ENCODE measurements at places on chromosomes 3 and 15.

- peak; percentile 27 for DNase-seq
Observed at GRCh38 chr15:58761010-58761388, 10.1 kb upstream of the MINDY2 start.

GRCh38 chr3:106913111-106913698 is 464.0 kb upstream of the CCDC54 start:
- no peak for DNase-seq

GRCh38 chr3:135176881-135177280 is 381.8 kb downstream of the EPHB1 start:
- DNase-seq, result no peak

DNA sequence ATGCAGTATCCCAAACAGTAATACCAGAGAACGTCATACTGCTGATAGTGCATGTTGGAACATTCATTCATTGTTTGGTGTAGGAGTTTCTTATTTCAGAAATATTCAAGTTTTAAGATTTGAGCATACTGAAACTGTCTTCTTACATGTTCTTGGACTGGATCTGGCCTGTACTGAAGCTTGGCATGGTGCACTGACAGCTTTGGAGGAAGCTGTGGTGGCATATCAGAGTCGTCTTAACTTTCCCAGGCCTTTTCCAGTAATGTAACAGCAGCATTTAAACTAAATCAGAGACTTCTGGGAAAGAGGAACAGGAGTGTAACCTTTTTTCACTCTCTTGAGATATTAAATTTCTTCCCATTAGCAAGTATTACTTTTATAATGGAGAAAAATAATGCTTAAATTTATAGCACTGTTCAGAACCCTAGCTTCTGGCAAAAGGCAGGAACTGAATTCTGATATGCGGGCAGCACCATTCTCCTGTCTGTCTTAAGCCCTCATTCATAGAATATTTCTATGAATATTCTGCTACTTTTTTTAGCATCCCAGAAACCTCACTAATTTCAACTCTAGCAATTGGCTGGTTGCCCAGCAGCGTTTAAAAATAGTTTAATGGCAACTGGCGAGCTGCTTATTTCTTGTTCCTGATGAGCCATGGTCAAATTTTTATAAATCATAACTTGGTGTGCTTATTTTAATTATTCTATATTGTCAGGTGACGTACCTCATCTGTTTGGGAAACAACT is 31.1 kb downstream of the DNAJC13 start:
- DNase-seq, result no peak

GRCh38 chr3:155870133-155870944 is at the start of gene GMPS:
Gene GMPS (plus strand): TSS chr3:155870650. CDS start chr3:155870871, 221 bp downstream.
- peak; percentile 96 for DNase-seq

DNA sequence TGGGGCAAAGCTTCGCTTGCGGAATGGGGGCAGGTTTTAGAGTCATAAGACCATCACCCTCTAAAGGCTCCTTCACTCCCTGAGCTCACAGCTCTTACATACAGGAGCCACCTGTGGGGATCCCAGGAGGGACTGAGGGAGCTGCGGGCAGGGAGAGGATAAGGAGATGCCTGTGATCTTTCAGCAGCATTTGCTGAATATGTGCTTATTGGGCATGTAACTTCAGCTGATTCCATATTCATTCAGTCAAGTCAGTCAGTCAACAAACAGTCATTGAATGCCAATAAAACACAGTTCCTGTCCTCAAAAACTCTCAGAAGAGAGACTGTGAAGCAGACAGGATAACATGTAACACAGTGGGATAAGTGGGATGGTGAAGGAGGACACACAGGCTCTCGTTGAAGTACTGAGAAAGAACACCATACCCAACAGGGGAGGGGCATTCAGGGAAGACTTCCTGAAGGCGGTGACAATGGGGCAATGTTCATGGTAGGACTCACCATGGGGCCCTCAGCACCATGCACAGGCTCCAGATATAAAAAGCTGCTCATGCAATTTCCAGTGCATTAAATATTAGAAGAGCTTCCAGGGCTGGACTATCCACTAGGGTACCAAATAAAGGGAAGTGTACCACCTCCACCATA is 240.9 kb downstream of the UACA start:
- no peak for DNase-seq

GRCh38 chr3:132317229-132317948 is at the start of gene ACP3:
Gene ACP3 (plus strand): TSS chr3:132317407. CDS start chr3:132317457, 50 bp downstream.
- DNase-seq, result no peak

DNA sequence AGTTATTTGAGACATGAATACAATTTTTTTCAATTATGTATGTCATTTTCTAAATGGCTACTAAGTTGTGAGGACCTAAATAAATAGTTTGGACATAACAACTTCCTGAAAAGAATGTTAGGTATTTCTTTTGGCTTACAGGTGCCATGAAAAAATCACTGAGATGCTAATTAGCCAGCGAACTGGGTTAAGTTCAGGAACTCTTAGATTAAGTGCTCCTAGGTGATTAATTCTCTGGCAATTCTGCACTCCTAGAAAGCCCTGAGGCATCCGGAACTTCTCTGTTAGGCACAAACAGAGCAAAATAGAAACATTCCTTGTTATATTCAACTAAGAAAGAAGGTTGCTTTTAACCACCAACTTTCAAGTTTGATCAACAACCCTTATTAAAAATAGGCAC is 192.3 kb downstream of the STAG1 start:
- DNase-seq, result no peak

DNA sequence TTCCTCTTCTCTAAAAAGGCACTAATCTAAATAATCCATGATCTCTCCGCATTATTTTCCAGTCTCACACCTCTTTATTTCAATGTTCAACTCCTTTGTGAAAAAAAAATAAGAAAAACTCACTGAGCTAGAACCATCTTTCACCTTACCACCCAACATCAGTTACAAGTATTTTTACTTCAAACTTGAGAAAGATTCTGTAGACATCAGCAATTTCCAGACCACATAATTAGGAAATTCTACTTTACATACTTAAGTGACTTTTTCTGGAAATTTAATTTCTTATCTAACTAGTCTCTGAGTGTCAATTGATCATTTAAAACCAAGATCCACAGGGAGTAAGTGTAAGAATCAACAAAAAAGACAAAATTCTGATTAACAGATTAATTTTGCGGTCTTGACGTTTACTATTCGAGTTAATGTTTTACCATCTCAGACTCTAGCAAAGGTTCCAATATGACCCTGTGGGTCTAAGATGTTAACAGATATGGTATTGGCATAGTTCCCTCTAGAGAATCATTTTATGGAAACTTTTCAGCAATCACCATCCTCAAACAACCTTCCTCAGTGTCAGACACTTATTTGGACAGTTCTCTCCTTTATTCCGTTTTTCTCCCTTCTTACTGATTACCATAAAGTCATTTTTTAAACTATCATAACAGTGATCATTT is 5.1 kb downstream of the ATP13A3 start:
- DNase-seq, result no peak

- DNase-seq, result no peak
Observed at GRCh38 chr15:38627689-38628277, 63.2 kb upstream of the RASGRP1 start.

DNA sequence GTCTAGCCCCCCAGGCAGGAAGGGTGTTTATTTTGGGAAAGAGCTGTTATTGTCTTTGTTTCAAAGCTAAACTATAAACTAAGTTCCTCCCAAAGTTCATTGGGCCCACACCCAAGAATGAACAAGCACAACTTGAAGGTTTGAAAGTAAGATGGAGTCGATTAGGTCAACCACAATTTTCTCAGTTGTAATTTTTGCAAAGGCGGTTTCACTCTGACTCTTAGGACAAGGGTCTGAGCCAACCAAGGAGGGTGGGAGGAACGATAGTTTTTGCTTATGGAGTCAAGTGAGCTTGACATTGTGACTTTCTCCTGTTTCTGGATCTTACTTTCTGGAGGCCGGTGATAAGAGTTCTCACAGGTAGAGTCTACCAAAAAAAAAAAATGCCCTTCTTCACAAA is 5.8 kb upstream of the ZNF770 start:
- DNase-seq, result no peak

DNA sequence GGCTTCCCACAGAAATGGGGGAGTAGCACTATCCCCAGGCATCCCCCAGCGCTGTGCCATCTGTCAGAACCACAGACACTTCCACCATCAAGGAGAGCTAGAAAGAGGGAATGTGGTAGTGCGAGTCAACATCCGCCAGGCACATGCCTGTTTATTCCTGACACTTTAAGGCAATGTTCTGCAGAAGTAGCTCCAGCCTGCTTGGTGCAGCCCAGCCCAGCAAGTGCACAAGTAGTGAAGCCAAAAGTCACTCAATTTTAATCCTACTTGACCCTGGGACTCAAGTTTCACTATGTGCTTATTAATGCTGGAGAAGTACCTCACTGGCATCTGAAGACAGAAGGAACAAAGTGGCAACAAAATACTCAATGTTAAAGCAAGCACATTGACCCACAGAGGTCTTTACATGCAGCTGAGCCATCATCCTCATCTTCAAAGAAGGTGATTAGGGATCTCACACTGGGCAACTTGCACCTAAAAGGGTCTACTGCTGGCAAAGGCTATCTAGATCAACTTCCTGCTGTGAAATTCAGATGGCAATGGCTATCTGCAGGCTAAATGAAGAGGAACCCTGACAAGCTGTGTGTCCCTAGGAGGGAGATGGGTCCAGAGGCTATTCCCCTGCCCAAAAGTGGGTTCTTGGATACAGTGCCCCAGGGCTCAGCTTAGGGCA is 61.4 kb upstream of the CLDN18 start:
- DNase-seq, result no peak

DNA sequence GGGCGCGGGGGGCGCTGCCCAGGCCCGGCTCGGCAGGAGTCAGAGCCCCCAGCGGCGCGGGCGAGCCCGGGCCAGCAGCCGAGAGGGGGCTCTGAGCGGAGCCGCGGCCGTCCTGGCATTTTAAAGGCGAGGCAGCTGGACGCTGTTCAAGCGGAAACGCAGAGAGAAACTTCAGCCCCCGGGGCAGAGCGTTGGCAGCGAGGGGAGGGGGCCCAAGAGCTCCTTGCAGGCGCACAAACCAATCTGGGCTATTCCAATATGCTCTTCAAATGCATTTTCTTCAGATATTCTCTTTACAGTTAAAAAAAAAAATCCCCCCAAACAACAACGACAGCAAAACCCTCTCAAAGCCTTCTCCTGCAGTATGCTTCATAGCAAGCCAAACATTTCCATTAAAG is at the start of gene CTXND1:
Gene CTXND1 (minus strand): TSS at position 93 of the 398 bp plus-strand sequence. CDS start 50,264 bp downstream, outside the sequence.
- DNase-seq, result no peak

DNA sequence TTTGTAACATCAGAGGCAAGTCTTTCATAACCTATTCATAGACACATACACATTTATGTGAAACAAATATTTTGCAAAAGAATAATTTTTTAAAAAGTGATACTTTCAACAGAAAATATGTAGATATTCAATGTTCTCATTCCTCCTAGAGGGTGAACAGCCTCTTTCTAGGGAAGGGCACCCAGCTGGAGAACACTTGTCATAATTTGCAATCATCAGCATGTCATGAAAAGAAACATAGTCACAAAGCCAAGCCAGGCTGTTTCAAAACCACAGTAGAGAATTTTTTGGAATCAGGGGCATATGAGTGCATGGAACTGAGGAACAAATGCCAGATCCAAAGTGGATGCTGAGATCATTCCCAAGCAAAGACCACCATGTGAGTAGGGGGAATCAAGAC is 406.9 kb upstream of the ADAMTS9 start:
- no peak for DNase-seq

DNA sequence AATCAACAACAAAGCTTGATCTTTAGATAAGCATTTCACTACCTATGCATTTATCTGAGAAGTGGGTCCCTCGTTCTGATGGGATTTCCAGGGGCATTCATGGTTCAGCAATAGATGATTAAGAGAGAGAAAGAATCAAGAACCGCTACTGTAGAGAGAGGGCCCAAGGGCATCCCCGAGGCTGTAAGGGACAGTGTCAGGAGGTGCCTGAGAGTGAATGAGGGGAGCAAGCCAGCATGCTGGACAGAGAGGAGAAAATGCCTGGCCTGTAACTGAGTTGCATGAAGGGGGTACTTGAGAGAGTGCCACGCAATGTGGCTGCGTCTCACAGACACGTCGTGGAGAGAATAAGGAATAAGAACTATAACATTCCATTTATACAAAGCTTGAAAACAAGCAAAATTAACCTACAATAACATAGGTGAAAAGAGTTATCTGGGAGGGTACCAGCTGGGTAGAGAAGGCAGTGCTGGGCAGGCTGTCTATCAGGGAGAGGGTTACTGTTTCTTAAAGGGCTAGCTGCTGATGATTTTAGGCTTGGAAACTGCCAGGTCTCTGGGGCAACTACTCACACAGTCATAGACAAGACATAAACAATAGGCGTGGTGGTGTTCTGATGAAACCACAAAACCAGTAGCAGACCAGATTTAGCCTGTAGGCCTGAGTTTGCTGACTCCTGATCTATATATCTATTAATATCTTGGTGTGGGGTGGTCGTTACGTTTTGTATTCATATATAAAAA is 374.6 kb upstream of the CFAP20DC start:
- DNase-seq, result peak; percentile 77

- no peak for DNase-seq
Observed at GRCh38 chr15:101237251-101237650, 14.6 kb downstream of the CHSY1 start.

- no peak for DNase-seq
Observed at GRCh38 chr3:184291738-184292445, 7.1 kb upstream of the PSMD2 start.

DNA sequence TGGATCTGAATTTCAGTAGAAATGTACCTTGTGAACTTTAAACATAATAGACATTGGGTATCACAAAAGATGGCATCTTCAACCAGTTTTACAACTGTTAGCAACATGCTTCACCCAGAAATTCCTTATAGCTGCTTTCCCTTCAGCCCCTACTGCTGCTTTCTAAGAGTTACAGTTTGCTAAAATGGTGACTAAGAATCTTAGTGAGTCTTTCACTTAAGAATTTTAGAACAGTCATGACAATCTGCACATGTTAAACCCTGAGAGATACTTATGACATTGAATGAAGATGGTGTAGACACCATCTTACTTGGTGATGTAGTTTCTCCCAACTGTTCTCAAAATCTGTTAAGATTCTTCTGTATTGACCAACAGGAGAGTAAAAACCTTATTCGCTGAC is 129.7 kb upstream of the UBE2E1 start:
- DNase-seq, result no peak

GRCh38 chr3:15539066-15539465 is 17.6 kb upstream of the COLQ start:
- DNase-seq, result no peak

GRCh38 chr3:23819599-23820360 is 14.0 kb downstream of the UBE2E1 start:
- DNase-seq, result no peak

GRCh38 chr15:85676342-85677098 is 118.2 kb downstream of the KLHL25 start:
- peak; percentile 22 for DNase-seq

DNA sequence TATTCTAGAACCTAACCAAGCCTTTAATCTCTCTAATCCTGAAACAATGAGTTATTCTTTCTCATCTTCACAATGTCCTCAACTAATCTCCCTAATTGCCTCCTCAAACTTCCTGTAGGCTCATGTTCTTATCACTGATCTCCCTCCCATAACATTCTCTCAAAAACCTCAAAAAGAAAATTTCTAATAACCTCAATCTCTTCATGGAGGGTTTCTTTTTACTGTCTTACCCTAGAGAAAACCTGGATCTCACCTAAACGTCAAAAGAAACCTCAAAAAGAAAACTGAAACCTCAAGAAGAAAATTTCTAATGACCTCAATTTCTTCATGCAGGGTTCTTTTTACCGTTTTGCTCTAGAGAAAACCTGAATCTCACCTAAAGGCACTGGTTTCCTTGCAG is 150.2 kb downstream of the GSK3B start:
- no peak for DNase-seq
